ENCODE measurements at places on chromosomes 6 and 20.

- DNase-seq = no peak
Observed at GRCh38 chr6:157023958-157024357, 246.8 kb downstream of the ARID1B start.

GRCh38 chr6:85484948-85485347 lies 35.1 kb downstream of the NT5E start:
- no peak for DNase-seq

- DNase-seq = no peak
Observed at GRCh38 chr6:71258078-71258866, 30.3 kb upstream of the OGFRL1 start.

DNA sequence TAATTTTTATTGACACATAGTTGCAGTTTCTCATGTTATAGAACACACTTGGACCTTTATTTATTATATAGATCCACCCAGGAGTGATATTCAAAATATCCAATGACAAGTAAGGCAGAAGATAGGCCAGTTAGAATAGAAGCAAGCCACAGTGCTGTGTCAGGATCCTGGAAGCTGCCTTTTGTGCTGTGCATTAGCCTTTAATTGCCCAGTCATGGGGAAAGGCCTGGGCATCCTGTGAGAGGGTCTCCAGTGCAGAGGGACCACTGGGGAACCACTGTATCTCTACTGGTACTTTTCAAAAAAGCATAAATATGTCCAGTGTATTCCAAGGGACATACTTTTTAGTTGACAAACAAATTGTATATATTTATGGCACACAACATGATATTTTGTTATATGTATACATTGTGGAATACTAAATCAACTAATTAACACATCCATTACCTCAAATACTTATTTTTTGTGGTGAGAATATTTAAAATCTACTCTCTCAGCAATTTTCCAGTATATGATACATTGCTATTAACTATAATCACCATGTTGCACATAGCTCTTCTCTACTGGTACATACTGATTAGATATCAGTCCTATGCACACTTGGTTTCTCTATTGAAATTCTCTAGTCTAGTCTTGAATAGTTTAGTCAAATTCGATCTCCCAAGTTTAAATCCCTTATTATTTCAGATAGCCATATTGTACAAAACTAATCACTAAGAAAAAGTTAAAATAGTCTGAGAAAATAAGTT lies 59.5 kb downstream of the CDC40 start:
- DNase-seq = no peak

GRCh38 chr6:95143408-95144180 lies 433.7 kb upstream of the MANEA start:
- no peak for DNase-seq

- DNase-seq = no peak
Observed at GRCh38 chr6:20154753-20155152, 57.5 kb downstream of the MBOAT1 start.

- no peak for DNase-seq
Observed at GRCh38 chr6:26065952-26066380, 21.3 kb upstream of the HFE start.

- DNase-seq = no peak
Observed at GRCh38 chr20:19915111-19915798, 101.9 kb upstream of the NAA20 start.
